T-helper 17 cell (primary cell): ENCODE measurements at places on chromosomes 6 and 20. TPM values are rescaled to one million over a fixed set of nuclear protein-coding genes. Genes with fewer than 3 reads are reported as not detected.

The TFB1M gene
- total RNA-seq = 13.7 TPM

The BHLHE23 gene
- not detected for total RNA-seq

The MYMX gene
- total RNA-seq = not detected

The HSPA12B gene
- not detected for total RNA-seq

The SERPINB1 gene
- total RNA-seq = 39.2 TPM

The ANKRD66 gene
- not detected for total RNA-seq

The SAMD3 gene
- 14.5 TPM for total RNA-seq

The IER3 gene
- 11.3 TPM for total RNA-seq

The PMEPA1 gene
- total RNA-seq = 5.8 TPM

The FAM50B gene
- total RNA-seq = 5.0 TPM

The EBF4 gene
- total RNA-seq = 2.0 TPM

The ANKRD6 gene
- total RNA-seq = 7.9 TPM

The BTN1A1 gene
- 0.10 TPM for total RNA-seq

The OR2H2 gene
- total RNA-seq = not detected

The SLC26A8 gene
- not detected for total RNA-seq

The GTSF1L gene
- total RNA-seq = not detected

The ISM1 gene
- total RNA-seq = 3.2 TPM

The NKX2-2 gene
- total RNA-seq = not detected

The COL10A1 gene
- not detected for total RNA-seq

The FAXC gene
- total RNA-seq = not detected

The GJA10 gene
- total RNA-seq = not detected

The SCAF8 gene
- 55.0 TPM for total RNA-seq
